ENCODE measurements at places on chromosomes 2 and 18. TPM values are rescaled to one million over a fixed set of nuclear protein-coding genes. Genes with fewer than 3 reads are reported as not detected.

DNA sequence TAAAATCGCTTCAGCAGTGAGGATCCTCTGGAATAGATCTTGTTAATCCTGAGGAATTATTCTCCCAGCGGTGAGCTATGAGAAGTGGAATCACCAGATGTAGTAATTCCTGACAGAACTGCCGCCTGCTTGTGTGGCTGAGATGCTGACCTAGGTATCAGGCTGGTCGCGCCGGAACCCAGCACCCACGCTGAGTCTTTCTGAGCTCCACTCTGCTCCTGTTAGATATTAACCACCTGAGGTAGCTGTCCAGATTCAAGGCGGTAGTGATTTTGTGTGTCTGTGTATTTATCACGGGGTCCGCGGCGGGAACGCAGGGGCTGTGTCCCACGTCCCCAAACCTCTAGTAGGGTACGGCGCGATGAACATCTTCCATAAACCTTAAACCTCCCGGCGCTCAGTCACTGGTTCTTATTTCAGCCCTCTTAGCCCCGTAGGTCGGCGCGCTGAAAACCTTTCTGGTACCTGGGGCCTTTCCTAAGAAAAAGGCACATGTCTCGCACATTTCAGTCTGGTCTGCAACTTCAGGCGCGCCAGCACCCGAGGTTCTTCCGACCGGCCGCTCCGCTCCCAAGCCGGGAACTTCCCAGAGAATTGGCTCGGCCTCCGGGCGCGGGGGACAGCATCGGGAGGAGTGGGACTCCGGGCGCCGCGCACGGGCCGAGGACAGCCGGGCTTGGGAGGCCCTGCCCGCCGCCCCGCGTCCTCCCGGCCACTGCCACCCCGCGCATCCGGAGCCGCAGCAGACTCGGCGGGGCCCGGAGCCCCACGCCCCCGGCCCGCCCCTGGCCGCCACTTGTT, 542 bp upstream of the CNNM3 start:
- peaks cover 40% of the 10 kb centered on the region for H3K4me1 ChIP-seq
- H3K27me3 ChIP-seq: no peaks in the 10 kb centered on the region
- peak overlapping the region; percentile 58 for H3K27ac ChIP-seq
- H3K4me3 ChIP-seq: peak overlapping the region; percentile 84
- peaks cover 6% of the 10 kb centered on the region for H3K36me3 ChIP-seq

DNA sequence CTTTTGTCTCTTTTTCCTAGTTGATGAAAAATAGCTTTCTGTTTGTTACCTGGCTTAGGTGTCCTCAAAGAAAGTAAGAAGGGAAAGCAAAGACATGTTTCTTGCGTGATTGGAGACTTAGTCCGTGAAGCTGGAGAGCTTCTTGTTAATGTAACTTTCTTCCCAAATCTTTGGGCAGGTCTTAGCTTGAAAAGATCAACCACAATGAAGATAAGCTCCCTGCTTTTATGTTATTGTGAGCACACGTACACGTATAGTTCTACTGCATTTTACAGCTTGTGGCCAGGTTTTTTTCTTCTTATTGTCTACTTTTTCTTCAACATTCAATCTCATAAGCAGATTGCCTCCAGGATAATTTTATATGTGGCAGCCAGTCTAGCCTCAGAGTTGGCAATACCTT, 99.8 kb downstream of the DIS3L2 start:
- H3K4me1 ChIP-seq: peaks cover 11% of the 10 kb centered on the region
- no peaks in the 10 kb centered on the region for H3K36me3 ChIP-seq
- H3K27ac ChIP-seq: no peak overlapping the region
- DNase-seq: no peak
- peaks cover 2% of the 10 kb centered on the region for H3K27me3 ChIP-seq

- peaks cover 14% of the 10 kb centered on the region for H3K36me3 ChIP-seq
- H3K4me3 ChIP-seq: peak overlapping the region; percentile 66
- peak overlapping the region; percentile 91 for H3K27ac ChIP-seq
- DNase-seq: peak; percentile 65
- H3K4me1 ChIP-seq: peaks cover 57% of the 10 kb centered on the region
- no peaks in the 10 kb centered on the region for H3K27me3 ChIP-seq
These were observed 55.0 kb downstream of the PKDCC start for GRCh38 chr2:42102591-42103450.

GRCh38 chr2:120631724-120632123, 103.9 kb upstream of the GLI2 start:
- no peaks in the 10 kb centered on the region for H3K36me3 ChIP-seq
- DNase-seq: no peak
- H3K4me3 ChIP-seq: no peak overlapping the region
- no peak overlapping the region for H3K27ac ChIP-seq

DNA sequence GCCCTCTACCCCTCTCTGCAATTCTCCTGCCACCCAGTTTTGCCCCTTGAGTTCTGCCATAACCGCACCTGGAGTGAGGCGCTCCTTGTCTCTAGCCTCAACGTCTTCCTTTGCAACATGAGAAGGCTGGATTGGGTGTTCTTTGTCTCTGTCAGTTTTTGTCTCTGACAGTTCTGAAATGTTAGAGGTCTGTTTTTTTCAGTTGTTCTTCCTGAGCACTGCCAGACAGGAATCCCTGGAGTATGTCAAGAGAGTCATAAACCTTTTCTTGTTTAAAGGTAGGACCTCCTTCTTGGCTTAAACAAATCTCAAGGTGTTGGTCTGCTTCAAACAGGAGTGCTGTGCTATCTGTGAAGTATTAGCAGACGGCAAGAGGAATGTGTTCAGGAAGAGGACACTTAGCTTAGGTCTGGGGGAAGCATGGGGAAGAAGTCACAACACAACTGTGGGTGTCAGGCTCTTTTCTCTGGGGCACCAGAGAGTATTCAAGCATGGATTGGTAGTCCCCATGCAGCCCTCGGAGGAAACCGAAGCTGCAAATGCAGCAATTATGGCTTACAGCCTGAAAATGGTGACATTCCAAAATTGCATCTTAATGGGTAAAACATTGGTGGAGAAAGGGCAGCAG, 32.3 kb downstream of the AFF3 start:
- no peak overlapping the region for H3K27ac ChIP-seq
- no peak for DNase-seq
- H3K36me3 ChIP-seq: no peaks in the 10 kb centered on the region

CFAP221 gene
- total RNA-seq: not detected

DNA sequence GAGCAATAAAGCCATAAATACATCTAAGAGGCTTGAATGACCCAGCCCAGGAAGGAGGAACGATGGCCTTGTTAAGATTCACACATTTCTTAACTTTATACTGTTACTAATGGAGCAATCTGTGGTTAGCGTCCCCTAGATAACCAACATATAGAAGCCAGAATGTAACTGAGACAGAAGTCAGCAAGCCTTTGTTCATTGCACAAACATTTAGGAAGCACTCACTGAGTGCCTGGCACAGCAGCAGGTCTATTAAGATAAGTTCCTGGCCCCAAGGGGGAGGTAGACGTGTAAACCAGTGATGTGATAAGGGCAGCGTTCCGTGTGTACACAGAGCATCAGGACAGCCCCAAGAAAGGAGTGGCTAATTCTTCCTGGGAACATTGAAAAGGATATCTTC, 63.6 kb upstream of the ATL2 start:
- peaks cover 10% of the 10 kb centered on the region for H3K4me1 ChIP-seq
- no peak overlapping the region for H3K27ac ChIP-seq
- no peaks in the 10 kb centered on the region for H3K36me3 ChIP-seq
- no peak for DNase-seq

DNA sequence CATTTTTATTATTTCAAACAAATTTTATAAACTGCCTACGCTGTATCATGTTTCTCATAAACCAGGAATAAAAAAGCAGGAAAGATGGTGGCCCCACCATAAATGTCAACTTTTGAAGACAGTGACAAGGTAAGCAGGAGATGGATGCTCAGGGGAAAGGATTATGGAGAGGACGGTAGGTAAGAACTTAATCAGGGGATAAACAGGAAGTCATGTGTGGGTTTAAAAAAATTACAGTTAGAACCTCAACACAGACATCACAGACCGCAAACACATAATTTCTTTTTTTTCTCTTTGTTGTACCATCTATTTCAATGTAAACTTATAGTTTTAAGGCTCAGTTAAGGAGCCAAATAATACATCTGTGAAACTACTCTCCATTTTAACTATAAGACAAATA, 575.2 kb upstream of the SLC8A1 start:
- H3K27ac ChIP-seq: no peak overlapping the region
- H3K27me3 ChIP-seq: no peaks in the 10 kb centered on the region
- no peak for DNase-seq
- no peak overlapping the region for H3K4me3 ChIP-seq
- no peaks in the 10 kb centered on the region for H3K36me3 ChIP-seq

DNA sequence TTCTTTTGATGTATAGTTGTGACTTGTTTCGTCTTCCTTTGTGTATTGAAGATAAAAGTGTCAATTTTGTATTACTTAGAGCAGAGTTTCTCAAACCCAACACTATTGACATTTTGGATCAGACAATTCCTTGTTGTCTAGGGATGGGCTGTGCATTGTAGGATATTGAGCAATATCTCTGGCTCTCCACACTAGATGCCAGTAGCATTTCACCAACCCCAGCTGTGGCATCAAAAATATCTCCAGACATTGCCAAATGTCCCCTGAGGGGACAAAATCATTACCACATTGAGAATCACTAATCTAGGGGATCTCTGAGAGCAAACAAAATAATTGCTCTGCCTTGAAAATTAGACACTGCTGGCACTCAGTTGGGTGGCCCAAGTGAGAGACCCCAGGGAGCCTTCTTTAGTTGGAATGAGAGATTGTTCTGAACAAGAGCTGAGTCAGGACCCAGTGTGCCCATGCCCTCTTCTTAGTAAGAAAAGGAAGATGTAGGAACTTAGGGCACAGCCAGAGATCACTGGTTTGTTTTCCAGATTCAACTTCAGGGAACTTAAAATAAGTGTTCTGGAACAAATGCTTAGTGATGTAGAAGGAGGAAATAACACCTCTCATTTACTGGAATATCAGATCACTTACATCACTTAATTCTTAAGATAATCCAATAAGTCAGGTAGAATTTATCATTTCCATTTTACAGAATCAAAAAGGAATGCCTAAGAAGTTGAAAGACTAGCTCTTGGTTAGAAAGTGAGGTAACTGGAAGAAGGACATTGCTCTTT, 466.6 kb upstream of the TNP1 start:
- DNase-seq: no peak
- H3K4me1 ChIP-seq: no peaks in the 10 kb centered on the region
- no peak overlapping the region for H3K27ac ChIP-seq
- H3K36me3 ChIP-seq: no peaks in the 10 kb centered on the region
- H3K27me3 ChIP-seq: no peaks in the 10 kb centered on the region
- no peak overlapping the region for H3K4me3 ChIP-seq

DNA sequence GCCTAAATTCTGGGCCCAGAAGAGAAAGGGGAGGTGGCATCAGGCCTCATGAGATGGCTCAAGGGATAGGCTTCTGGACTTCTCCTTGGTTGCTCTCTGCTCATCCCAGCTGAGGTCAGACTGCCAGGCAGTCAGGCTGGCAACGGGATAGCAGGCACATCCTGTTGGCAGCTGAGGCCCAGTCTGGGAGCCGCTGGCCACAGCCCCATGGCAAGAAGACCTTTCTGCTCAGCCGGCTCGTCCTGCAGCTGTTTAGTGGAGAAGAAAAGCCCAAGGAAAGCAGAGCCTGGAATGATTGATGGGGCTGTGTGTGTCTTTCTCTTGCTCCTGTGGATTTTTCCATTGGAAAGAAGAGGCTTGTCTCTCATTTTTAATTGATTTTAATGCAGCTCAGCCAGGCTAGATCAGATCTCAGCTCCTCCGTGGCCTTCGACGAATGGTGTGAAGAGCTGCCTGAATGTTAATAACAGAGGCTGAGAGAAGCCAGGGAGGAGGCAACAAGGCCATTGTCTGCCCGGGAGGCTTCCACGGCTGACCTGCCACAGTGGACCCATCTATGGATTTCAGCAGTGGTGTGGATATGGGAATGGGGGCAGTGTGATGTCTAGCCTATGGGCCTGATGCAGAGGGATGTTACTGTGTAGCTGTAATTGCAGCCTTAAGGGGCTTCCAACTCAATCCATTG, 99.5 kb downstream of the HS1BP3 start:
- no peak overlapping the region for H3K4me3 ChIP-seq
- peaks cover 7% of the 10 kb centered on the region for H3K4me1 ChIP-seq

SULT1C4 gene
- not detected for total RNA-seq

- H3K27ac ChIP-seq: no peak overlapping the region
- DNase-seq: no peak
- no peaks in the 10 kb centered on the region for H3K4me1 ChIP-seq
- no peaks in the 10 kb centered on the region for H3K27me3 ChIP-seq
- no peaks in the 10 kb centered on the region for H3K36me3 ChIP-seq
These were observed 917.6 kb upstream of the ACVR2A start for GRCh38 chr2:146927080-146927711.

- no peak overlapping the region for H3K4me3 ChIP-seq
- DNase-seq: no peak
- no peaks in the 10 kb centered on the region for H3K36me3 ChIP-seq
- H3K27ac ChIP-seq: no peak overlapping the region
- H3K27me3 ChIP-seq: no peaks in the 10 kb centered on the region
- no peaks in the 10 kb centered on the region for H3K4me1 ChIP-seq
These were observed 308.0 kb downstream of the CMPK2 start for GRCh38 chr2:6557737-6558136.

DNA sequence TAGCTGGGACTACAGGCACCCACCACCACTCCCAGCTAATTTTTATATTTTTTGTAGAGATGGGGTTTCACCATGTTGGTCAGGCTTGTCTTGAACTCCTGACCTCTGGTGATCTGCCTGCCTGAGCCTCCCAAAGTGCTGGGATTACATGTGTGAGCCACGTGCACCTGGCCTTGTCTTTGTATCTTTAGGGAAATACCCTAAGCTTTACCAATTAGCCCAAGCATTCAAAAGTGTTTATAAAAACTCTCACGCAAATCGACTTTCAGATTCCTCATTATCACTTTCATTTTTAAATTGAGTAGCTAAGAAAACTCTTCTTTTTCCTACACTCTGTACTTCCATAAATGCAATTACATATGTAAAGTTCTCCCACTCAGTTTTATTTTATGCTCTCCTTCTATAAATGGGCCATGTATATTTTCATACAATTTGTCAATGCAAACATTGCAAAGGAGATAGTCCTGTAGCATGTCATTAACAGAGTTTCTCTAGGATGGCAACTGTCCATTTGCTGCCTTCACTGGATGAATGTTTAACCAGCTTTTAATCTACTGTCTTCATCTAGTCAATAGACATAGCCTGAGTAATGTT, 326.2 kb upstream of the LRATD1 start:
- H3K4me3 ChIP-seq: no peak overlapping the region
- no peak for DNase-seq
- H3K4me1 ChIP-seq: no peaks in the 10 kb centered on the region
- no peaks in the 10 kb centered on the region for H3K27me3 ChIP-seq

CCDC74A gene
- total RNA-seq: 3.0 TPM
